Lung (tissue), 17 donors: ENCODE measurements at places on chromosomes 2 and 18. TPM values are rescaled to one million over a fixed set of nuclear protein-coding genes. Genes with fewer than 3 reads are reported as not detected.

GRCh38 chr2:108199726-108200125 lies 40.0 kb upstream of the SULT1C3 start:
- DNase-seq: no peak

GRCh38 chr18:7729868-7730267 lies 162.8 kb downstream of the PTPRM start:
- peak; percentile 69 for DNase-seq

DNA sequence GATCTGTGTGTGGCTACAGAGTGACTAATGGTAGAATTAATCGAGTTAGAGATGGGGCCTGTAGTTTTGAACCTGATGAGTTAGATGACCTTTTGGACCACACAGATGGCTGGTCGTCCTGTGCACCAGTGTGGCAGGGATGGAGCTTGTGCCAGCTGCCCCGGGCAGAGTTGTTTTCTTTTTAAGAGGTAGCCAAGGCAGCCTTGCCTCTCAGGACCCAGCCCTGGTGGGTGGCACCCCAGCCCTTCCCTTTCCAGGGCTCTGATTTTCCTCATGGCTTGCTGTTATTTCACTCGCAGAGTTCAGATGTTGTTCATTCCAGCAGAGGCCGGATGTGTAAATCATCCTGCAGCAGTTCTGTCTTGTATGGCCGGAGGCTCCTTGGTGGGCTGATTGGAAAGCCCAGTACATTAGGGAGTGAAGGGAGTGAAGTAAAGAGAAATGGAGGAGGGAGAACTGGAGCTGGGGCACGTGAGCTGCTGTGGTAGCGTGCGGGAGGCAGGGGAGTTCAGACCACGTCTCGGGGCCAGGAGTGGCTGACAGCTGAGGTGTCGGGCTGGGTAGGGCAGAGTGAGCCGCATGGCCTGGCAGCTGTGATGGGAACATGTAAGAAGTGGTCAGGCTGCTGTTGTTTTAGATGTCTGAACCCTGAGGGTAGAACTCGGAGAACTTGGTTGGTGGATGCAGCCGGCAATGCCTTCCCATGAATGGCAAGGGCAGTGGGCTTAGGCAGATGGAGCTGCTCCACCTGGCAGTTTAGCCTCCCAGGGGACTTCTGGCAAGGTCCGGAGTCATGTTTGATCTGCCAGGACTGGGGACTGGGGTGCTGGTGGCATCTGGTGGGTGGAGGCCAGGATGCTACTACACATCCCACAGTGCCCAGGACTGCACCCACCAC lies 28.8 kb downstream of the ASAP2 start:
- peak; percentile 86 for DNase-seq

- peak; percentile 60 for DNase-seq
Measured at GRCh38 chr2:96116879-96117533, 635 bp upstream of the ADRA2B start.

Gene DPY30
- total RNA-seq: 78.2 TPM
